Activated T-helper 1 cell treated with anti-CD3 and anti-CD28 coated beads, Interleukin-2, amount 50 U/mL, for 16 hours (primary cell): ENCODE measurements at places on chromosomes 5 and 9.

DNA sequence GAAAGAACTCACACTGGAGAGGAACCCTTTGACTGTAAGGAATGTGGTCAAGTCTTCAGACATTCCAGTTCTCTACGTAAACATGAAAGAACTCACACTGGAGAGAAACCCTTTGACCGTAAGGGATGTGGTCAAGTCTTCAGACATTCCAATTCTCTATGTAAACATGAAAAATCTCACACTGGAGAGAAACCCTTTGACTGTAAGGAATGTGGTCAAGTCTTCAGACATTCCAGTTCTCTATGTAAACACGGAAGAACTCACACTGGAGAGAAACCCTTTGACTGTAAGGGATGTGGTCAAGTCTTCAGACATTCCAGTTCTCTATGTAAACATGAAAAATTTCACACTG is 32.6 kb downstream of the MAPK9 start:
- no peak for DNase-seq

- no peak for DNase-seq
Observed at GRCh38 chr5:12951846-12952245, 992.6 kb downstream of the DNAH5 start.

GRCh38 chr9:32741706-32742105 is 41.6 kb upstream of the TMEM215 start:
- no peak for DNase-seq

- DNase-seq: no peak
Observed at GRCh38 chr5:113382731-113383130, 52.1 kb downstream of the TSSK1B start.

DNA sequence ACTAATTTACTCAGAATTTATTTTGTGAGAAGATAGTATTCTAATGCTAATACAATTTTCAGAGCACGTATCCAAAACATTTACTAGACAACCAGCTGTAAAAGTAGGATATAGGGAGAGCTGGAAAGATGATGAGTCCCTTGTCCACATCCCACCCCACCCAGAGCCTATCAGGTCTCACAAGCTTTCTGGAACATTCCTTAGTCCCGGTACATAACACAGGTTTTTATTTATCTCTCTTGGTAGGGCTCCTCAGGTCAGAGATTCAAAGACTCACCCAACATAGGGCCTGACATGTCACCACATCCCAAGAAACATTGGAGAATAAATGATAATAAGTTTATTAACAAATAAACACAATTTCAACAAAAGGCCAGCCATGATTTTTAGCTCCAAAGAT is 13.8 kb upstream of the RAD23B start:
- DNase-seq: no peak

DNA sequence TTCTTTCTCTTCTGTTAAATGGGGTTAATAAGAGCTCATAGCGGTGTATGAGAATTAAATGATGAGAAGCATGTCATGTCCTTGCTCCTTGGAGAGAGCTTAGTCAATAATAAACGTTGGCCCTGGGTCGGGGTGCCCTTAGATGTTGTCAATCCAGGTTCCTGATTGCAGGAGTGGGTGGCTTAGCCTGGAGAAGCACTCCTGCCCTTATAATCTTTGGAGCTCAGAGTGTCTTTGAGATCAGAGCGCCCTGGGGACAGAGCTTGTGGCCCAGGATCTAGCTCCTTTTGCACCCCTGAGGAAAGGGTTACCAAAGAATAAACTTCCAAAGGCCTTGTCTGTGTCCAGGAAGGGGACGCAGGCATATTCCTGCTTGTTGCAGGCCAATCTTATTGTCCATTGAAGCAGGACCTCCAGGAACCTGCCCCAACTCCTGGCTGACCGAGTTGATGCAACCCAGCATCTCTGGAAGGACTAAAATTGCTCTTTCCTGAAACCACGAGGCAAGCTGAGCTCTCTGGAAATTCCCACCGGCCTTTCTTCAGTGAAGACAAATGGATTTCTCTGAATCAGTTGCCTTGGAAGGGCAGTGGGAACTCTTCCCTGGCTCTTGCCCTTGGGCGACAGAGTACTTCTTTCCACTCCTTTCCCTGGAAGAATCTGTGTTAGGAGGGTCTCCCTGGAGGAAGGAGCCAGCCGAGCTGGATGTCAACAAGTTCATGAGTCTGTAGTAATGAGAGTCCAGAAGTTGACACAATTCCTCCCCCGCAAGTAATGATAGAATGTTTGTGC is 6.4 kb upstream of the AMBP start:
- no peak for DNase-seq

GRCh38 chr5:170360709-170361108 is 28.5 kb downstream of the KCNMB1 start:
- no peak for DNase-seq

- DNase-seq: no peak
Observed at GRCh38 chr9:74117731-74118130, 379.4 kb upstream of the RORB start.

GRCh38 chr9:89576404-89576839 is 28.4 kb upstream of the GADD45G start:
- DNase-seq: no peak

- DNase-seq: no peak
Observed at GRCh38 chr5:103003872-103004271, 116.1 kb downstream of the GIN1 start.

GRCh38 chr5:4196744-4197143 is 601.1 kb downstream of the IRX1 start:
- DNase-seq: no peak

GRCh38 chr9:105206821-105207699 is 37.4 kb upstream of the SLC44A1 start:
- DNase-seq: no peak

GRCh38 chr5:14765587-14765986 is 101.1 kb downstream of the OTULIN start:
- no peak for DNase-seq

GRCh38 chr9:70696694-70697335 is 282.4 kb upstream of the KLF9 start:
- no peak for DNase-seq

DNA sequence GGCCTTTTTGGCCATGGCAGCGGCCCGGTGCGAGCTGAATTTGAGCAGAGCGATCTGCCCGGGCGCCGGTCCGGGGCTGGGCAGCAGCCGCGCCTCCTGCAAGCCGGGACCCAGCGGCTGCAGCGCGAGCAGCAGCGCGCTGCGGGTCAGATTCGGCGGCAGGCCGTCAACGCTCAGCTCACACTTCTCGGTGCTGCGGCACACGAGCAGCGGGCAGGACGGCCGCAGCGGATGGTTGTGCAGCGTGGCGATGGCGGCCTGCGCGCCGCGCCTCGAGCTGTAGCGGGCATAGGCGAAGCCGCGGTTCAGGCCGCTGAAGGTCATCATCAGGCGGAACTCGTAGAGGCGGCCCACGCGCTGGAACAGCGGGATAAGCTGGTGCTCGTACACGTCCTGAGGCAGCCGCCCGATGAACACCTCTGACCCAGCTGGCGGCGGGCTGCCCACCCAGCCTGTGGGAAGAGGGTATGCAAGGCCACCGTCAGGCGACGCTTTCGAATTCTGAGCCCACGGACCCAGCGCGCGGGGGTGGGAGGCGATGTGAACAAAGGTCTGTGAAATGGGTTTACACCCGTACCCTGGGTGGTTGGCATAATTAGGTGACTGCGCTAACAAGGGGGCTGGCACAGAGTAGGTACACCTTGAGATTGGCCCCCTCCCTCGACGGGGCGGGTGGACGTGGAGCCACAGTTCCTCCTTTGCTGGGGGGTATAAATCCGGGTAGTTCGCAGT is 755 bp downstream of the DND1 start:
- DNase-seq: no peak

DNA sequence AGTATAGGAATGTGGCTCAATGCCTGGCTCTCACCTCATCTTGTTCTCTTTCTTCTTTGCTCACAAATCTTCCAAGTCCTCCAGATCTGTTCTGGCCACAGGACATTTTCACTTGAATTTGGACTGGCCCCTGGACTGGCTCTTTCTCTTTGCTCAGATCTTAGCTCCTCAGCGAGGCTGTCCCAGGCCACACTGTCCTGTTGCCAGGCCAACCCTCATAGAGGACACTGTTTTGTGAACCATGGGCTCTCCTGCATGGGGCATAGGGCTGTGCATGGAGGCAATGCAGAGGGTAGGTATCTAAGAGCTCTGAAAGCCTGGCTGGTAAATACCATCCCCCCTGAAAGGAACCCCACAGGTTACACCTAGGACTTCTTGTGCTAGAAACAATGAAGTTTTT is 13.5 kb upstream of the SLC28A3 start:
- DNase-seq: no peak

- DNase-seq: no peak
Observed at GRCh38 chr9:92984976-92985375, 37.7 kb downstream of the FGD3 start.

- DNase-seq: no peak
Observed at GRCh38 chr5:34657988-34658387, 1.9 kb downstream of the RAI14 start.

GRCh38 chr5:134821841-134822240 is 23.9 kb upstream of the C5orf24 start:
- no peak for DNase-seq

DNA sequence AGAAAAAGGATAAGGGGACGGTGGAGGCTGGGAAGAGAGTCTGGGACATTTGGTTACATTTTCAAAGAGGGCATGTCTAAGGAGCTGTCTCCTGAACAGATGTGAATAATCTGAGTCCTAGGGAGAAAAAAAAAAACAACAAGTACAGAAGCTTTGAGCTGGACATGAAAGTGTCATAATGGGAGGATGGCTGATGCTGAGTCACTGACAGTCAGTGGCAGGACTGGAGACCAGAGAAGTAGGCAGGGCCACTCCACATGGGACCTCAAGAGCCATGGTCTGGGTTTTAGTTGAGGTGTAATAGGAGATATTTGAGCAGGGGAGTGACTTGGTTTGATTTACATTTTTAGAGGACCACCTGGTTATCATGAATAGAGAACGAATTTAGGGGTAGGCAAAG is 70.6 kb downstream of the DPYSL3 start:
- DNase-seq: no peak

DNA sequence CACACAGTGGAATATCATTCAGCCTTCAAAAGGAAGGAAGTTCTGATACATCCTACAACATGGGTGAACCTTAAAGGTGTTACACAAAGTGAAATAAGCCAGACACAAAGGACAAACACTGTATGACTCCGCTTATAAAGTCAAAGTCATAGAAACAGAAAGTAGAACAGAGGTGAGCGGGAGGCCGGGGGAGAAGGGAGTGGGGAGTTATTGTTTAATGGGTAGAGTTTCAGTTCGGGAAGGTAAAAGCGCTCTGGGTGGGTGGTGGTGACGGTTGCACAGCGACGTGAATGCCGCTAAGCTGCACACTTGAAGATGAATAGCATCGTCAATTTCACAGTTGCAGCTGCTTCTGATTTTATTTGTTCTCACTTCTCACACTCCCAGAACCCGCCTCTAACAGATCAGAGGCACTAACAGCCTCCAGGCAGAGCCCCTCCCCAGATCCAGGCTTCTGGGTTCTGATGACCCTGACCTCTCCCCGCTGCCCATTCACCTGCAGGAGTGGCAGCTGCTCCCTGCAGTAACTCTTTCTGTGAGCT is 34.1 kb downstream of the BNIP1 start:
- no peak for DNase-seq

GRCh38 chr9:118457171-118458000 is 753.2 kb downstream of the TLR4 start:
- DNase-seq: no peak

DNA sequence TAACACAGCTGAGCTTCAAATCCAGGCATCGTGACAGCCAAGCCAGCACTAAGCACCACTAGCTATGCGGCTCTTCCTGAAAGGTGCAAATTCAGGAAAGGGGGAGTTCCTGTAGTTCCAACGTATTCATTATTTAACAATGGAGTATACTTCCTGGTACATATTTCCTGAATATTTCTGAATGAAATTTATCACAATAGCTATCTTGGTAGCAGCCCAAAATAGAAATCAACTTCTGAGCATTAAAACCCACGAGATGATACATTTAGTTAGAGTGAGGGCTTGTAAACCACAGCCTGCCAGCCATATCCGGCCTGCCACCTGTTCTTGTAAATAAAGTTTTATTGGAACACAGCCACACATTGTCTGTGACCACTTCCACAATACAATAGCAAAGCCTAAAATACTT is 109.7 kb upstream of the RETREG1 start:
- DNase-seq: no peak

DNA sequence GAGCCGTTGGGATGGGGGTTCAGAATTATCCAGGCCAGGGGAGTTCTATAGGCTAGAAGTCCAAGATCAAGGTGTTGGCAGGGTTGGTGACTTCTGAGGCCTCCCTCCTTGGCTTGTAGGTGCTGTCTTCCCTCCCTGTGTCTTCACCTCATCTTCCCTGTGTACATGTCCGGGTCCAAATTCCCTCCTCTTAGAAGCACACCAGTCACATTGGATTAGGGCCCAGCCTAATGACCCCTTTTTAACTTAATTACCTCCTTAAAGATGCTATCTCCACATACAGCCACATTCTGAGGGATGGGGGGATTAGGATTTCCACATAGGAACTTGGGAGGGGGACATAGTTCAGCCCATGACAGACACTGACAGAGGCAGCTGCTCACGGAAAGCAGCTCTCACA is 12.1 kb downstream of the LRSAM1 start:
- no peak for DNase-seq

GRCh38 chr5:109823597-109823996 is 133.9 kb downstream of the MAN2A1 start:
- no peak for DNase-seq

- DNase-seq: no peak
Observed at GRCh38 chr5:89606939-89607534, 724.1 kb upstream of the MEF2C start.

DNA sequence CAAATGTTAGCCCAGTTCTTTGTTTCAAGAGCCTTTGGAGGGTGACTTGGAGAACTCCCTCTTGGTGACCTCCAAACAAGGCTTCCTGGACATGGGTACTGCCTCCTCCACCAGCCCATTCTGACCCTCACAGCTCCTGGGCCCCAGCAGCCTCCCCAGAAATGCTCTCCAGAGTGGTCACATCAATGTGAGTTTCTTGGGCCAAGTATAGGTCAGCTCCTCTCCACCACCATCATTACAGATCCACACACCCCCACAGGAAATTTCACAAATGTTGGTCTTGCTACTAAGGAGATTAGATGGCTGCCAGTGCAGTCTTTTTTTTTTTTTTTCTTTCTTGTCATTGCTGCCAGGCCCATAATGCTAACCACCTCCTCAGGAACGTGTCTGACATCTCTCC is 410.7 kb downstream of the DTWD2 start:
- no peak for DNase-seq

DNA sequence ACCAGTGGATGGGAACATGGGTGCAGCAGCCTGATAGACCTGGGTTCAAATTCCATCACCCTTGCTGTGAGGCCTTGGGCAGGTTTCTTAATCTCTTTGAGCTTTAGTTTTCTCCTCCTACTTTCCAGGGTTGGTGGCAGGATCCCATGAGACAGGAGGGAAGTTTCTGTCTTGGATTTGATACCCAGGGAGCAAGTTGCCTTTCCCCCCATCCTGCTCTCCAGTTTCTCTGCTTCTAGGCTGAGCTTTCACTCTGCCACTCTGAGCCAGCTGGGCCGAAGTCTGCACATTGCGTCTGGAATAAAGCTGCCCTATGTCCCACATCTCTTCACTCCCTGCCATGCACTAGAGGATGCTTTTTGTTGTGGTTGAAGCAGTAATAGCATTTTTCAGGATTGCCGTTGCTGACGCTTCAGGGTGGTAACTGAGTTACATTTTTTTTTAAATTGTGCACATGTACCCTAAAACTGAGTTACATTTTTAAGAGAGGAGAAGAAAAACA is 40.5 kb upstream of the ANGPTL2 start:
- no peak for DNase-seq
